Activated CD4-positive, alpha-beta memory T cell treated with anti-CD3 and anti-CD28 coated beads, Interleukin-2, amount 10 ng/mL, durations not matched to agents 7 days and 5 days (primary cell): ENCODE measurements at places on chromosomes 16 and 17.

DNA sequence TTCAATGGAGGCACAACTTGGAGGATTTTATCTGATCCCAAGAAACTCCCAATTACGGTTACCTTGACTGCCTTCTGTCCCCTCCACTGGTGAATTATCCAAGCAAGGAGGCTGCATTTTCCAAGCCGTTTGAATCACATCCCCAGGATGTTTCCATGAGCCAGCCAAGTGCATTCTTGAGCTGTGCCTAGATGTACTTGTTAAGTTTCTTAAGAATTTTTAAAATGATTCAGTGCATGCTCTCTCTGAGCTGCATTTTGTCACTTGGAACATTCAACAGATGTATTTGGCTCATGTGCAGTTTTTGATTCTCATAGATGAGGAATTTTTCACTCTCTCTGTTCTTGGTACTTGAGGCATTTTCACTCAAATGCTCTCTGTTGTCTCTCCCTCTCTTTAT is 202.6 kb upstream of the MYOCD start:
- DNase-seq, result no peak

DNA sequence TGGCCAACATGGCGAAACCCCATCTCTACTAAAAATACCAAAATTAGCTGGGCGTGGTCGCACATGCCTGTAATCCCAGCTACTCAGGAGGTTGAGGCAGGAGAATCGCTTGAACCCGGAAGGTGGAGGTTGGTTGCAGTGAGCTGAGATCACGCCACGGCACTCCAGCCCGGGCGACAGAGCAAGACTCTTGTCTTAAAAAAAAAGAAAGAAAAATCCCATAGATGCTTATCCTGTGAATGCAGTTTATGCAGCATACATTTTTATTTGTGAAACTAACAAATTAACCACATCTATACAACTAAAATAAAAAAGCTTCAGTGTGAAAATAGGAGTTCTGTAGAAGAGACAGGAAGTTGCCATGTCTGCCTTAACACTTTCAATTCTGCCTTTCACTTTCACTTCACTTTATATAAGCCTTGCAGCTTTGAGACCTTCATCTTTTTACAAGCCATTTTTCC is 7.1 kb downstream of the IGSF6 start:
- peak; percentile 42 for DNase-seq

- DNase-seq, result peak; percentile 29
These were observed 771 bp downstream of the MSRB1 start for GRCh38 chr16:1942047-1942809.

GRCh38 chr16:49534901-49535610 is 161.5 kb downstream of the C16orf78 start:
- no peak for DNase-seq
